ENCODE measurements at places on chromosomes 16 and 17.
A peak's percentile ranks its signal among the peaks of the same experiment; 100 is the strongest.

- no peak for DNase-seq
Measured at GRCh38 chr16:87675111-87675719, 72.9 kb downstream of the JPH3 start.

DNA sequence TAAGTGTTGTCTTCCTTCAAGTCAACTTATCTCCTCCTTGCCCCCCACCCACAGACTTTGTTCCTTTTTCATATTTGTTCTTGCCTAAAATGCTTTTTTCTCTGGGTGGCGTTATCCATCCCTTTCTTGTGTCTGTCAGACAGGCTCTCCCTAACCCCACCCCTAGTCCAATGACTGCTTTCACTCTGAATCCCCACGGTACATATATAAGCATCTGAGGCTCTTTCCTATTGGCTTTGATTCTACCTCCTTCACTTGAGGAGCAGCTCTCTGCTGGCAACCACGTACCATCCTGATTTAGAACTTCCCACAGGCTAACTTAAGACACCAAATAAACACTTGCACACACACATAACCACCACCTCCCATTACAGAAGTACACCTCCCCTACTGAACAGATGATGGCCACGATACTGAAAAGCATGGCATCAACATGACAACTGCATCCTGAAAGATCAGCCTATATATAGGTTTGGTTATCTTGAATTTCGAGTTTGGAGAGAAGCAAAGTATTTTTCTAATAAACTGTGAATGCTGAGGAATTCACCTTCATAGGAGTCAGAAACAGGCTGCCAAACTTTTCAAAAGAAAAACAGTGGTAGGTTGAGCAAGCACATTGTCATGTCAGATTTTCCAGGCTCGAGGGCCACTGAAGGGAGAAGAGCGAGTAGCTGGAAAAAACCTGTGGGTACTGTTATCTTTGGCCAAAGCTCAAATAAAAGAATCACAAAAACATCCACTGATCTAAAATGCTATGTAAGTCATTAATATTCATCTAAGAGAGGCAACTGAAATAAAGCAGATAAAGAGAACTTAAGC, 24.3 kb downstream of the STAT3 start:
- no peak for DNase-seq

DNA sequence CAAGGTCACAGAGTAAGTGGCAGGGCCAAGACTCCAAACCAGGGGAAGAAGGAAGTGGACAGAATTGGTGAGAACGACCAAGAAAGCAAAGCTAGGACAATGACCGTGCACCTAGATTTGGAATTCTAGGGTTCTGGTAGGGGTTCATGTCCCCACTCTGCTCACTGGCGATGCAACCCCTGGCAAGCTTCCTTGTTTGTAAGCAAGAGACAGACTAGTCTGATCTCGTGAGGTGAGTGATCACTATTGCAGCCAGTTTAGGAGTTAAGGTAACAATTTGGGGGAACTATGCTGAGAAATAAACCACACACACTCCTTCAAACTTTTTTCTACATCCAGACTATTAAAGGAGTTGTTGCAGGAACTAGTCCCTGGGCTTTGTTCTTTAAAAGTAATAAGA, 48.1 kb downstream of the XPO6 start:
- no peak for DNase-seq

DNA sequence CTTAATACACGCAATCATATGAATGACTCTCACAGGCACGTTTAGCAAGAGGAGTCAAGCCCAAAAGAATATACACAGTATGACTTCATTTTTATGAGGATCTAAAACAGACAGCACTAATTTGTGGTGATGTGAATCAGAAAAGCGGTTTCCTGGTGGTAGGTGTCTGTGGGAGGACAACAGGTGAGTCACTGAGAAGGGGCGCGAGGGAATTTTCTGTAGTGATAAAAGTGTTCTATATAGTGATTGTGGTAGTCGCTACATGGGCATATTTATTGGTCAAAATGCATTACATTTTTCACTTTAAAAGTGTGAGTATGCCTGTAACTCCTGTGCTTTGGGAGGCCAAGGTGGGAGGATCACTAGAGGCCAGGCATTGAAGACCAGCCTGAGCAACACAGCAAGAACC, 7.6 kb upstream of the TNRC6A start:
- no peak for DNase-seq

DNA sequence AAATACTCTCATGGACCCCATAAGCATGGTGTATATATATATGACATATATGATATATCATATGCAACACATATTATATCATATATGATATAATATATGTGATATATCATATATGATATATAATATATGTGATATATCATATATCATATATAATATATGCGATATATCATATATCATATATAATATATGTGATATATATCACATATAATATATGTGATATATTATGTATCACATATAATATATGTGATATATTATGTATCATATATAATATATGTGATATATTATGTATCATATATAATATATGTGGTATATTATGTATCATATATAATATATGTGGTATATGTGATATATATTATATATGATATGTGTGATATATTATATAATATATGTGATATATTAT, 21.9 kb upstream of the MAPK3 start:
- DNase-seq = no peak

GRCh38 chr17:82153745-82154375, 55.8 kb upstream of the FASN start:
- DNase-seq = peak; percentile 59

DNA sequence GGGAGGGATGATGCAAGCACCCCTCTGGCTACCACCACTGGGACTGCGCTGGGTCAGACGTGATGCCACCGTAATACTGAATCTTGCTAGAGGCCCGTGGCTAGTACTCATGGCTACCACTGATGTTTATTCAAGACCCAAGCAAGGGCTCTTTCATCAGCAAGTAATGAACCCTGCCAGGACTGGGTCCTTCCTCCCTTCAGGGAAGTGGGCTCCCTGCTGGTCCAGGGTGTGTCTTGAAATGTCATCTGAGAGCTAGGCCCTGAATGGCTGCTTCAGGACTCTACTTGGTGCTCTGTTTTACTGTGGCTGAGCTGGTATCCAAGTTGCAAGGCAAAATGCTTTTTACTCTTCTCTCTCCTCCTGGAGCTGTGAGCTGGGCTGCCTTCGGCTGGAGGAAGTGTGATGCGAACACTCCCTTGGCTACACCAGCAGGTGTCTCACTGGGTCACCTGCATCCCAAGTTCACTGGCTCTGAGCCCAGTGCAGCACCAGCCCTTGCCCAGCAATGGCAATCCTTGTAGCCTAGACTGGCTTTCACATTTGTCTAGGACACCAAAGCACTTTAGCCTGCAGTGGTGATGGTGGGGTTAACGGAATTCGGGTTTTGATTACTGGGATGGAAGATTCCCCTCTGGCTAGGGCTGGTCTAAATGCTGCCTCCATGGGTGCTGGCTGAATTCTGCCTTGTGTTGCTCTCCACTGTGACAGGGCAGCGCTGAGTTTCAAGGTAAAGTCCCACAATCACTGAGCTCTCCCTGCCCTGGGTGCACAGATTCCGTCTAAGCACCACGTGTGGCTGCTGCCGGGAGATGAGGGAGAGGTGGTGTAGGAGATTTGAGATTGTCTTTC, 98.6 kb downstream of the USP22 start:
- DNase-seq = peak; percentile 69

GRCh38 chr17:17117923-17118322, 75.7 kb downstream of the MPRIP start:
- no peak for DNase-seq

- DNase-seq = peak; percentile 56
Measured at GRCh38 chr17:54408731-54409130, 491.9 kb upstream of the TOM1L1 start.

DNA sequence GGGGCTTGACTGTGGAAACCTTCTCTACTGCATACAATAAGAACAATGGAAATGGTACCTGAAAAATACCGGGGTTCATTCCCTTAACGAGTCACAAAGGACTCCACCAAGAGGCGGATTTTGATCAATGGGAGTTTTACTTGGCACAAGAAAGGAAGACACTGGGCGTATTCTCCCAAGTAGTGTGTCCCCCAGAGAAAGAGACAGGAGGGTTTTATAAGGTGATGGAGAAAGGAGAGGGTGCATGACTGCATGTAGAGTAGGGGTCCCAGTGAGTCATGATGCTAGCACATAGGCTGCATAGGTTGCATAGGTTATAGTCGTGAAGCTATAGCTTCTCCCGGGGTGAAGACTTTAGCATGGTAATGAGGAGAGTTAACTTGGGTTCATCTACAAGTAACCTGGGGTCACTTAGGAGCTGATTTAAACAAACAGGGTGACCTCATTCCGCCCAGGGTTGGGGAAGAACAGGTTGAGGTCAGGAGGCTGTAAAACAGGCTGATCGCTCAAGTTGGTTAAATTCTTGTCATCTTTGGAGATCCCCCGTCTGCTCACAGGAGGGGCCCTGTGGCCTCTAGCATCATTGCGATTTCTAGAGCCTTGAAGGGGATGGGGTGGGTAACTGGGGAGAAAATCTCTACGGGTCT, 1.5 kb downstream of the MPV17L start:
- DNase-seq = no peak

GRCh38 chr17:22090263-22090935, 398.1 kb downstream of the KCNJ18 start:
- no peak for DNase-seq

DNA sequence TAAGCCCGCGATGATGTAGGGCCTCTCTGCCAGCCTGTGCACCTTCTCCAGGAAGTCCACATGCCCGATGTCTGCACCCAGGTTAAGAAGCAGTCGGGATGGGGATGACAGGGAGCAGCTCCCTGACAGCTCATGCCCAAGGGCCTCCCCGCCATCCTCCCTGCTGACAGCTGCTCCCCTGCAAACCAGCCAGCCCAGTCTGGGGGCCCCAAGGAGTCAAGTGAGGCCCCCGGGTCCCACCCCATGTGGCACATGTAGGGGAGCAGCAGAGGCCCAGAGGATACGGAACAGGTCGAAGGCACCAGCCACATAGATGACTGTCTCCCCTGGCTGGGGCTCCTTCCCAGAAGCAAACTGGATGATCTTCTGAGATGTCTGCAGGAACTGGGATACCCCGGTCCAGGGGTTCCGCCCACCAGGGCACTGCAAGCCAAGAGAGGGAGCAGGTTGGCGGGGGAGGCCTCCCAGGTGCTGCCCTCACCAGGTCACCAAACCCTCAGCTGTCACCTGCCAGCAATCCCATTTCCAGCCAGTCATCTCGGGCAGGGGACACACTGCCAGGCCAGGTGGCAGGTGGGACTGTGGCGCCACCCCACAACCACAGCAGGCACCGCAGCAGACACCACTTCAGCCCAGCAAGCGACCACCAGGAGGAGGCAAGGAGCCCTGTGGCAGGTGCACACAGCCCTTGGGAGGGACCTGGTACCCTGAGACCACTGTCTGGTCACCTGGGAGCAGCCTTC, 4.6 kb downstream of the PCYT2 start:
- DNase-seq = no peak

GRCh38 chr16:47198180-47198575, 54.4 kb upstream of the NETO2 start:
- no peak for DNase-seq

DNA sequence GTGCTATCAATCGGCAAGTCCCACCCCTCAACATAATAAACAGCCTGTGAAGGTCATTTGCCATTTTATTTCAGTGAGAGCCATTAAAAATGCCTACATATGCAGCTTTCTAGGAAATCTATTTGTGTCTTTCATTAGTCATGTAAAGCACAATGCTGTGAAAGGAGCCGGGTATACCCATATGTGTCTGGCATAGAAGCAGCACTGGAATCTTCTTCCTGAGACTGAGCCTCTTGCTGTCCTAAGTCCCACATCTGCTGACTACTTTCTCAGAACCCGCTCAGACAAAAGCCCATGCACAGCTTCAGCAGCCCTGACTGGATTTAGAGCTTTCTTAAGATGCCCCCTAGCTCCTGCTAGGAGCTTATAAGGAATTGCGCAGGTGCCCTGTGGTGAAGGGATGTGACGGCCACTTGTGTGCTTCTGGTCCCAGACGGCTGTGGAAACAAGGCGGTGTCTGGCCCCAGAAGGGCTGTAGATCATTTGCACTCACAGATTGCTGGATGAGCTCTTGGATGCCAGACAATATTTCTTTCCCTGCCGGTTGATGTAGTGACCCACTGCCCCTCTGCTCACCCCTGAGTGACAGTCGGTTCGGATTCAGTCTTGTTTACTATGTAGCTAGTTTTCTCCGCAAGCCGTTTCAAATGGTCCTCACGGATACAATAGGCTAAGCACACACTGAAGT, 172.2 kb downstream of the ANKFN1 start:
- no peak for DNase-seq

GRCh38 chr16:64278196-64278595, 843.7 kb downstream of the CDH11 start:
- DNase-seq = no peak

GRCh38 chr17:80940171-80941123, 51.2 kb upstream of the CHMP6 start:
- peak; percentile 30 for DNase-seq

DNA sequence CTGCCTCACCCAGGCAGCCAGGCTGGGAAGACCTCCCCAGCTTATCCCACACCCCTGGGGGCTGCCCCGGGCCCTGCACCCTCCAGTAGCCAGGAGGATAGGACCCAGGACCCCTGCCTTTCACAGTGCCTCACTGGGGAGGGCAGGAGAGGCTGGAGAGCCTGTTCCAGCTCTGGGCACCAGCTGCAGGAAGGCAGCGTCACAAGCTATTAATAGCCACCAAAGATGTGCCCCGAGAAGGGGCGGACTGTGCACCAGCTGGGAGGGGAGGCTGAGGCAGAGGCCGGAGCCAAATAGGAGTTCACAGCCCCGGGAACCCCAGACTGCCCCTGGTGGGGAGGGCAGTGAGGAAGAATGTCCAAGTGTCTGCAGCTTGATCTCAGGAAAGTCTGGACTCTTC, 8.8 kb downstream of the SBK1 start:
- no peak for DNase-seq

- DNase-seq = peak; percentile 37
Measured at GRCh38 chr17:38333635-38334295, 10.0 kb downstream of the GPR179 start.

GRCh38 chr17:44314869-44315661, 6.7 kb downstream of the RUNDC3A start:
- no peak for DNase-seq

GRCh38 chr17:80393961-80394360, 21.0 kb upstream of the ENDOV start:
- no peak for DNase-seq

GRCh38 chr16:89010210-89010925, 33.4 kb upstream of the CBFA2T3 start:
- no peak for DNase-seq

- DNase-seq = no peak
Measured at GRCh38 chr16:61002479-61003204, 1033.6 kb downstream of the CDH8 start.

- no peak for DNase-seq
Measured at GRCh38 chr17:31491376-31492131, 100.1 kb downstream of the RAB11FIP4 start.

GRCh38 chr16:4522051-4522581, 16.5 kb downstream of the CDIP1 start:
- peak; percentile 98 for DNase-seq

- no peak for DNase-seq
Measured at GRCh38 chr17:47210105-47210504, 957 bp downstream of the MYL4 start.

- no peak for DNase-seq
Measured at GRCh38 chr17:6948562-6948961, 47.3 kb upstream of the ALOX12 start.
